ELR (cell line): ENCODE measurements at places on chromosomes 4 and X.
A peak's percentile ranks its signal among the peaks of the same experiment; 100 is the strongest.

DNA sequence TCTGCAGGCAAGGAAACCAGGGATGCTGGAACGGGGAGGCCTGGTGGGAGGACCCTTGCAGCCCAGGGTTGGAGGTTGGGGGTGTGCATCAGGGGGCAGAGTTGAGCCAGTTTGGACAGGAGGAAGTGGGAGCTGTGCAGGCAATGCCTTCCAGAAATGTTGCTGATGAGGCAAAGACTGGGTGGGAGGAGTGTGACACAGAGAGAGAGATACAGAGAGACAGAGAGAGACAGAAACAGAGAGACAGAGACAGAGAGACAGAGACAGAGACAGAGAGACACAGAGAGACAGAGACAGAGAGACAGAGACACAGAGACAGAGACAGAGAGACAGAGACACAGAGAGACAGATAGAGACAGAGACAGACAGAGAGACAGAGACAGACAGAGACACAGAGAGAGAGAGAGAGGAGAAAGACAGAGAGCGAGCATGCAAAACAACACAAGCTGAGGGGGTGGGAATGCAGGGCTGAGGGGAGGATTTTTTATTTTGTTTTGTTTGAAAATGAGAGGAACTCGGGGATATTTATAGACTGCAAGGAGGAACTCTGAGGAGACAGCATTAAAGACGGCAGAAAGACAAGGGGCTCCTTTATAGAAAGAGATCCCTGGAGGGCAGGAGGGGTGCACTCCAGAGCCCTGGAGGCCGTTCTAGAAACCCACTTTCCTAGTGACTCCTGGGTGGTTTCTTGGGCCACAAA, 1.9 kb upstream of the HAUS3 start:
- DNase-seq: peak; percentile 56

DNA sequence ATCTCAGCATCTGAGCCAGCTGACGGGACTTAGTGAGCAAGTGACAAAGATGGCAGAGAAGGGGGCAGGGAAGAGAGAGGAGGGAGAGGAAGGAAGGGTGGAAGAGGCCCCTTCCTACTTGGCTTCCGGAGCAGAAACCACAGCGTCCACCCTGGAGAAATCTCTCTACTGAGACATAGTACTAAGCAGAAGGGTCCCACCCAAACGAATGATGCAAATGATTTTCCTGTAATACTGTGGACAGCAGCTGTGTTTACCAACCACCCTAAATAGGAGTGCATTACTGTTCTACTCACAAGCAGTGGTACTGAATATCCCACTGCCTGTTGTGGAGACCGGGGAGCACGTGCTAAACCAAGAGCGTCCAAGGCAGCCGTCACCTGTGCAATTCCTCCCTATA, 29.4 kb downstream of the DTHD1 start:
- no peak for DNase-seq

DNA sequence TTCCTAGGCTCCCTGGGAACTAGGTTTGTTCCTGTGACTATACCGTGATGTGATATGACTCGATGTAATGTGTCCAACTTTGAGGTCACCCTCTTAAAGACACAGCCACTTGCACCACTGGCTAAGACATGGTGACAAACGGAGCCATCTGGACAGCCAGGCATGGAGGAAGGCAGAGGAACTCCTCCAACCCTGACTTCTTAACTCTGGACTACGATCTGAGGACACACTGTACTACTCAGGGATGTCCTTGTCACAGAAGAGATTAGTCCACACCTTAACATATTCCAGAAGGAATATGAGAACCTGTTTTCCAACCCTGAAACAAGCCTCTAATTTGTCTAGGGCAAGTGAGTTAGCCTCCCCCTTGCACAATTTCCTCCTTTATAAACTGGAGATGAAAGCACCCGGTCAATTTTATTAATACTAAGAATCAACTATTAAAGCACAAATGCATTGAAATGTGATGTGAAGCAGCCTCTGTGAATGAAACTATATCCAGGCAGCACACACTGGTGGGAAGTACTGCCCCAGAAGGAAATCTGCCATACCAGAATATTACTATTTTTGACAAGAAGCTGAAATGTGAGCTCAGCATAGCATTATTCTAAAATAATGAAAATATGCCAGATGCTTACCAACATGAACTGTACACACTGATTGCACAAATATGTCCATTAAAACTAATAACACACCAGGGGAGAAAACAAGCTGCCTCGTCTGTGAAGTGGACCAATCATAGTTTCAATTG, 47.3 kb downstream of the TSPAN5 start:
- DNase-seq: no peak

- no peak for DNase-seq
Observed at GRCh38 chrX:68897118-68897945, 68.5 kb downstream of the EFNB1 start.

- DNase-seq: peak; percentile 34
Observed at GRCh38 chr4:72817012-72817411, 248.0 kb upstream of the ADAMTS3 start.
